ENCODE measurements at places on chromosomes 16 and 17.

DNA sequence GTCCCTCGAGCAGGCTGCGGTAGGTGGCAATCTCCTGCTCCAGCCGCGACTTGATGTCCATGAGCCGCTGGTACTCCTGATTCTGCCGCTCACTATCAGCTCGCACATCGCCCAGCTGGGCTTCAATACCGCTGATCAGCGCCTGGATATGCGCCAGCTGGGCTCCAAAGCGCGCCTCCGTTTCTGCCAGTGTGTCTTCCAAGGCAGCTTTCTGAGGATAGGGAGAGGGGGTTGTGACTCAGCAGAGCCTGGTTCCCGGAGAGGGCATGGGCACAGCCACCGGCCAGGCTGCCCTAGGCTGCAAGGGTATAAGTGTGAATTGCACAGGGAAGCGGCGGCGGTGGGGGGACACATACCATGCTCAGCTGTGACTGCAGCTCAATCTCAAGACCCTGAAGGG lies 4.3 kb downstream of the KRT19 start:
- DNase-seq, result no peak

DNA sequence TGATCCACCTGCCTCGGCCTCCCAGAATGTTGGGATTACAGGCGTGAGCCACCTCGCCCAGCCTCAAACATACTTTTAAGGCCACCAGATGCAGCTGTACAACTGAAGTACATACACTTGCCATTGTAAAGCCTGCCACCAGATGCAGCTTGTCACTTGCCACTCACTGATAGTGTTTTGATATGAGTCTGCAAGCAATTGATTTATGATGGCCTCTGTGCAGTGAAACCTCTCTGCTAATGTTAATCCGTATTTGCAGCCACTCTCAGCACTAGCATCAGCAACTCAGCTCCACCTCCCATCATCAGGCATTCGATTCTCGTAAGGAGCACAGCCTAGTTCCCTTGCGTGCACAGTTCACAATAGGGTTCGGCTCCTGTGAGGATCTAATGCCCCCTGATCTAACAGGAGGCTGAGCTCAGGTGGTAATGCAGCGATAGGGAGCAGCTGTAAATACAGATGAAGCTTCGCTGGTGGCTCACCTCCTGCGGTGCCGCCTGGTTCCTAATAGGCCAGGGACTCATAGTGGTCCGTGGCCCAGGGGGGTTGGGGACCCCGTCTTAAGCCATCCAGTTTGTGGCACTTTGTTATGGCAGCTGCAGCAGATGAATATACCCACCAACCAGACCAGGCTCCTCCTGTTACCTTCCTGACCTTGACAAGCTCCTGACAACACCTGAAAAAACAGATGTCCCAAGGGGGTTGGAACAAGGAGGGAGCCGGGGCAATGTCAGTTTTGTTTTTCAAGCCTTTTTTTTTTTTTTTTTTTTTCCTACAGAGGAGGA lies 1.3 kb upstream of the HERPUD1 start:
- DNase-seq, result no peak

GRCh38 chr17:61399131-61400065 lies at the start of gene TBX2:
Gene TBX2, plus strand, starts transcription at chr17:61399843. Its CDS starts 334 bp downstream, at chr17:61400177.
- no peak for DNase-seq

DNA sequence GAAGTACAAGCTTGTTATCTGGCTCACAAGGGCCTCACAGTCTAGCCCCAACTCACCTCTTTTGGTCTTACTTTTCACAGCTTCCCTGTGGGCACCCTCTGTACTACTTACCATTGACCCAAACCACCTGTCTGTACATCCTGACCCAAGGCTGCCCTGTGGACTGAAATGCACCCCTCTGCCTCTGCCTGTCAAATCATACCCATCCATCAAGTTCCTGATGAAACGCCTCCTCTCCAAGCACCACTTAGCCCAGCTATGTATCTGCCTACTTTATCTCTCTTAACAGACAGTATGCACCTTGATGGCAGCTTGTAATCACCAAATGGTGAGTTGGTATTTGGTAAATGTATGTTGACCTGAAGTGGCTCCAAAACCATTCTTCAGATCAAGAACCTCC lies 7.5 kb upstream of the MAP3K14 start:
- DNase-seq, result no peak

DNA sequence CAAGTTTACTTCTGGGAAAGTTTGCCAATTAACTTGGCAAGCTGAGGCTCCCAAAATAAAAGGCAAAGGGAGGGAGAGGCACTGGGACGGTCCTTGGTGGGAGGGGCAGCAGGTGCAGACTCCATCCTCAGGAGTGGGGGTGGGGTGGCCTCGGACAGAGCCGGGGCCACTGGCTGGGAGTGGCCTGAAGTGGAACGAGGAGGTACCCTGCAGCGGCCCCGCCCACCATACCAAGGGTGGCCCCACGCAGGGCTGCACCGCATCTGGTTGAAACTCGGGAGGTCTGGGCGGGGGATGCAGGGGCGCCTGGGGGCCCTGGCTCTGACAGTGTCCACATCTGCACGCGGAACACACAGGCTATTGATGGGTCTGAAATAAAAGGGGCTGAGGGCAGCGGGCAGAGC lies 42.4 kb upstream of the SLC38A10 start:
- DNase-seq, result no peak

- DNase-seq, result no peak
These were observed 8.6 kb upstream of the SKAP1 start for GRCh38 chr17:48438516-48439061.

- no peak for DNase-seq
These were observed 991 bp upstream of the MYH10 start for GRCh38 chr17:8631554-8631877.

DNA sequence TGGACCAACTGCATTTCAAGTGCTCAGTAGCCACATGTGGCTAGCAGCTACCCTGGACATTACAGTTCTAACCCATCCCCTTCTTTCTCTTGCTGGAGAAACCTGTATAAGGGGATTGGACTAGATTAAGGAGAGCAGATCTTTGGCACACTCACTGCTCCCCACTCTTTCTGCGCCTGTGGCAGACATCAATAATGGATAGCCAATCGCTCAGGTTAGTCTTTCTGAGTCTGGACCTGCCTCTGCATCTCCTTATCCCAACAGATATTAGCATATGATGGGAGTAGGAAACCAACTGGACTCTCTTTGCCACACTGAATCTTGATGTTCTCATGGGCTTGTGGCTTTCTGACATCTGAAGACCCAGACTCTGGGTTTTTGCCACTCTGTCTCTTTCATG lies 81.7 kb downstream of the IRX5 start:
- no peak for DNase-seq

GRCh38 chr16:68062910-68063393 lies 22.2 kb upstream of the NFATC3 start:
- DNase-seq, result no peak

- DNase-seq, result no peak
These were observed 34.2 kb downstream of the SCNN1G start for GRCh38 chr16:23216658-23217246.

DNA sequence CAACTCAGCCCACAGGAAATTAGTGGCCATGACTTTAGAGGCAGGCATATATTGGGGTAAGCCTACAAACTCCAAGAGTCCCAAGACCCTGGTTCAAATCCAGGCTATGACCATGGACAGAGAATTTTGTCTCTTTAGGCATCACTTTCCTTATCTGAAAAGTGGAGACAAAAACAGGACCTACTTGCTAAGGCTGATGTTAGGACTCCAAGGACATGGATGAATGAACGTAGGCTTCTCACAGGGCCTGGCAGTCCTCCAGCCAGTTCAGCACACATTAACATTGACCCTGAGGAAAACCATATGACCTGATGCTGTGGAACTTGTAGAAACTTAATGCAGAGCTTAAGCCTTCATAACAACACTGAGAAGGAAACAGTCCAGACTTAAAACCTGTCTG lies 1.4 kb downstream of the FKBP10 start:
- no peak for DNase-seq

DNA sequence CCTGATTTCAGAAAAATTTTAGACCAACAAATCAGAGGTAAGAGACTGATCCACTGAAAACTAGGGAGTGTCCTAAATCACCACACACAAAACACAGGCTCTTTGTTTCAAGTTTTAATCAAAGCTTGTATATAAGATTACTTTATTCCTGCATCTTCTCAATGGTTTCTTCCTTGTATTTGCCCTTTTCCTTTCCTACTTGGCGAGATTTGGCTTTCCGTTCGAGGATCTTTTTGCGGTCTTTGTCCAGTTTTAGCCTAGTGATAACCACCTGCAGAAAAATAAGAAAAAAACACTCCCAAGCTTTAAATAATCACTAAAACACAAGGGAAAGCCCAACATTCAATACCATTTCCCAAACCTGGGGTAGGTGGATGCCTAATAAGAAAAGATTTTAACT lies 918 bp upstream of the KRABD2 start:
- no peak for DNase-seq

DNA sequence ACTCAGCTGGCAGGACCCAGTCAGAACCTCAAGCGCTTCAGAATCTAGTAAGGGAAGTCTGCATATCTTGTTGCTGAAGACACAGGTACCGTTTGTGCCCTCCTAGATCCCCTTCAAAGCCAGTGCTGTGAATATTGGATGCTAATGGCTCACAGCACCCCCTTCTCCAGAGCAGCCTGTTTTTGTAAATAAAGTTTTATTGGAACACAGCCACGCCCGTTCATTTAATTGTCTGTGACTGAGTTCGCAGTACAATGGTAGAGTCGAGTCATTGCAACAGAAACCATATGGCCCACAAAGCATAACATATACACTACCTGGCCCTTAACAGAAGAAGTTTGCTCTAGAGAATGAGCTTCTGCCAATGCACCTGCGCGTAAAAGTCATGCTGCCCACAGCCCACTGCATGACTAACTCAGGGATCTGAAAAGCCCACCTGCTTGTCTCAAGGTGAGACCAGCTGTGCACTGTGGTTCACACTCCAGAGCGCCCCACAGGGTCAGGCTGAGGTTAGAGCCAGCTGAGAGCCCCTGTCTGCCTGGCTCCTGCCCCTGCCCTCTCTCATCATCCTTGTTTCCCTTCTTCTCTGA lies 48.8 kb downstream of the AIPL1 start:
- no peak for DNase-seq

DNA sequence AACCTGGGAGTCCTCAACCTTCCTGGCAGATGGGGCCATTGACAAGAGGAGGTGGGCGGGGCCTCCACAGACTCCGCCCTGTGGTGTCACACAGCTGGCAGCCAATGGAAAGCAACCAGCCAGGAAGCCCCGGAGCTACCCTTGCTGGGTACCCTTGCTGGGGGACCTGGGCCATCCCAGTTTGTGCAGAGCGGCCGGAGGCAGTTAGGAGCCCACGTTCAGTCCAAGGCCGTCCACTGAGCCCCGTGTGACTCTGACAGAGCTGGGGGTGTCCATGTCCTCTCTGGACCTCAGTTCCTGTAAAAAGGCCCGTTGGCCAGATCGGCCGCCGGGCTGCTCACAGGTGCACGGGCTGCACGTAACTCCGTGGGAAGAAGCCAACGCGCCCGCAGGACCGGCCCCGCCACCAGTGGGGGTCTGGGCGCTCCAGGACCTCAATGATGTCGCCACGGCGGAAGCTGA lies 17.1 kb upstream of the FAM83G start:
- no peak for DNase-seq

- DNase-seq, result no peak
These were observed 12.5 kb downstream of the TRPV3 start for GRCh38 chr17:3545151-3545550.

DNA sequence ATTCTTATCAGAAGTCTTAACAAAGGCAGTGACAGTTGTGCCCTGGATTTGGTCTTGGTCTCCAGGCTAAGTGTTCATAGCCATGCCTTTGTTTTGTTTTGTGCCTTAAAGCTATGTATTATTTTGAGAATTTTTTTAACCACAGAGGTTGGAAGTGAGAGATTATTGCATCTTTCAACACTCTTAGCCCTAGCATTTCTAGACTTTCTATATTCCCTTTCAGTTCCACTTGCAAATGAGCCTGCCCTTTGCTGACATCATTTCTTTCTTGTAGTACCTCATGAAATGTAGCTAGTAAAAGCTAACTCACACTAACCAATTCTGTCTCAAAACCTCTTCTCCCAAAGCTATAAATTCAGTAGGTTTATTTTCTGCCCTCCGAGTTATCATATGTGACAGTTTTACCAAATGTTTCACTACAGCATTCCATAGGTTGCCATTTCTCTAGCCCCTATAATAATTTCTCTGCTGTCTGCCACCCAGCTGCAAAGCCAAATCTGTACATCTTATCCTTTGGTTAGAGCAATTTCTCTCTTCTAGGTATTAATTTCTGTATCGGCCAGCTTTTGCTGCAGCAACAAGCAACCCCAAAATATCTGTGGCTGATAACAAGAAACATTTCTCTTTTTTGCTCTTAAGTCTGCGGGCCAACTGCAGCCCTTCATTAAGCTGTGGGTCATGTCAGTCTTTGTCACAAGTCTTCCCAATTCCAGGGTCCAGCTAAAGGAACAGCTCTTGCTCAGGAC lies 14.2 kb upstream of the CCL1 start:
- no peak for DNase-seq

GRCh38 chr17:81863123-81863675 lies 2.9 kb upstream of the P4HB start:
- DNase-seq, result no peak

DNA sequence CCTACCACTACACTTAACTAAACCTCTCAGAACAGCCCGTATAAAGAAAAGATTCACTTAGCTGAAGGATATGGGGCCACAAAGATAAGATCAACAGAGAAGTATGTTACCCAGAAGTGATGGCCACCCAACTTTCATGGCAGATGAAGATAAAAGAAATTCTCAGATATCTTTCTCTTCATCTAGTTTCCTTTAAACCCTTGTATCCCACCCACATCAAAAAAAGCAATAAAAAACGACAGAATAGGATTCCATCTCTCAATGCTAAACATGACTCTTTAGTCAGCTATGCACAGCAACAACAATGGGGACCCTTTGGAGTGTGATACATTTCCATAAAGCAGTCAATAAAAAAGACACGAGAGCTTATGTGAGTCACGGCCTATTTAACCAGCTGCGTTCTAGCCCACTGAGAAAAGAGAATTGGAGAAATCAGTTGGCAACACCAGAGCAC lies 86.6 kb downstream of the SNX11 start:
- no peak for DNase-seq

DNA sequence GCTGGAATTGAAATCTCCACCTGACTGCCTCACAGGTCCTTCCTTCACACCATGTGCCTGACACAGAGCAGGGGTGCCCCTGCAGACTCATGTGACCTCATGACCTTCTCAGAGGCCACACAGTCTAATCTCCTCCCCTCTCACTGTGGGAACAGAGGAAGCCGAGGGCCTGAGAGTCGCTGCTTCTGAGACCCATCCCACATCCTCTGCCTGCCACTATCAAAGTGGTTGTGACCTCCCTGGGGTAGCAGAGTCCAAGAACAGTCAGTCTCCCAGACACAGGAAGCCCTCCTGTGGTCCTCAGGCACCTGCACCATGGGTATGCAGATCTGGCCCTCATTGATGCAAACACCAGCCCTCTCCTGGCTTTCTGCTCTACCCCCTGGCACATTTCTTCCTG lies 78.5 kb downstream of the RAB11FIP4 start:
- DNase-seq, result no peak
